ENCODE measurements at places on chromosomes 1 and 21.

DNA sequence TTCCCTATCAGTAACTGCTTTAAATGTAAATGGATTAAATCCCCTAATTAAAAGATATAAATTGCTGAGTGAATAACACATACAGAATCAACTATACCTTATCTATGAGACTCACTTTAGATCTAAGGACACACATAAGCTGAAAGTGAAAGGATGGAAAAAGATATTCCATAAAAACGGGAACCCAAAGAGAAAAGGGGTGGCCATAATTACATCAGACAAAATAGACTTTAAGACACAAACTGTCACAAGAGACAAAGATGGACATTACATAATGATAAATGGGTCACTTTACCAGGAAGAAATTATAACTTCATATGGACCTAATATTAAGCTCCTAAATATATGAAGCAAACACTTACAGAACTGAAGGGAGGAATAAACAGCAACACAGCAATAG, 59.2 kb downstream of the SLC25A24 start:
- DNase-seq = no peak

DNA sequence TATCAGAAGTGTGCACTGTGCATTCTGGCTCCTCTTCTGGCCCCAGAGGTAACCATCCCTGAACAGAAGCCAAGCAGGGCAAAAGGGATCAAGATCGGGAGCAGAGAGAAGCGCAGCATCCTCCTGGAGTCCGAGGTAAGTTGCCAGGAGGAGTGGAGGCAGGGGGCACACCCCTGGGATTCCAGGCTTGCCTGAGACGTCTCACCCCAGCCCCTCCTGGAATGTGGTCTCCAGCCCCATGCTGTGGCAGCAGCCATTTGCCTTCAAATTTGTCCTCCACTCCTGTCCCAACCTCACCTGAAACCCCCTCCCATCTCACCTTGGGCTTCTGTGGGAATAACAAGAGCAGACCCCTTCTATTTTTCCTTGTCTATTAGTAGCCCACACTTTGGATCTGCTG, 10.1 kb downstream of the LRRC71 start:
- DNase-seq = no peak

DNA sequence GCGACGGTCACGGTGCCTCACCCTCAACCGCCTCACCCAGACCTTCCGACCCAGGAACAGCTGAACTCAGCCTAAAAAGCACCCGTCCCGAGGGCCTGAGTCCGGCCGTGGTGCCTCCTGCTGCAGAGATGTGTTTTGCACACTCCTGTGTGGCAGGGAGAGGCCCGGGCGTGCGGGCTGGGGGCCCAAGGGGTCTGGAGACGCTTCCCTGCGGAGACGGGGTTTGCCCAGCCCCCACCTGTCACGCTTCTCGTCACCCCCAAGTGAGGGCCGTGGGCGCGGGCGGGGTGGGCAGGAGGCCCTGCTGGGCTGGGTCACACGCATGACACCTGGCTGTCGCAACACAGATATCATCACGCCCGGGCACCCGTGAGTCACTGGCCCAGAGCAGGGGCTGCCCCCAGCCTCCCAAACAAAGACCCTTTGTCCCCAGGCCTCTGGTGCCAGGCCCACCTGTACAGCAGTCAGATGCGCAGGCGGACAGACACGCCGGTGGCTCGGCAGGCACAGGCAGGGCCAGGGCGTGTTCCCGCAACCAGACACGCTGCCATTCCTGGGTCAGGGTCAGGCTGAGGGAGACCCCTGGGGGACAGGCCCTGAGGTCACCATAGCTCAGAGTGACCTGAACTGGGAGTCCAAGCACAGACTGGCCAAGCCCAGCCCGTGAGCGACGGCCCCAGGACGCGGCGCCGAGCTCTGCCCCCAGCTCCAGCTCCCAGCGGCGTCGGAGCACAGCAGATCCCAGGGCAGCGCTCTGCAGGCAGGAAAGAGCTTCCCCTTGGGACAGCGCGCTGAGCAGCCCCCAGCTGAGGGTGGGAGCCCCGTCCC, 6.1 kb downstream of the B3GALT6 start:
- DNase-seq = no peak

DNA sequence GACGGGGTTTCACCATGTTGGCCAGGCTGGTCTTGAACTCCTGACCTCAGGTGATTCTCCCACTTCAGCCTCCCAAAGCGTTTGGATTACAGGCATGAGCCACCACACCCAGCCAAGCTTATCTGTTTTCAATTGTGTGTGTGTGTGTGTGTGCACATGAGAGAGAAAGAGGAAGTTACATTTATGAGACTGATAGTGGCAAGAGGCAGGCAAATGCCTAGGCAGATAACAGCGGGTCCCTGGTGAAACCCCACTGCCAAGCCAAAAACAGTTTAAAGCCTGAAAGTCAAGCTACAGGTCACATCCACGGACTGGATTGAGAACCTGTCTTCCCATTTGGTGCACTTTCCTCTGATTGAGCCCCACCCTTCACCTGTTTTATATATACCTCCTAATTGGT, 35.1 kb upstream of the IFNGR2 start:
- DNase-seq = no peak

GRCh38 chr1:162550925-162551324, 10.6 kb upstream of the UAP1 start:
- no peak for DNase-seq
